Diencephalon (tissue), 1 donor: ENCODE measurements at places on chromosomes 16 and 17. TPM values are rescaled to one million over a fixed set of nuclear protein-coding genes. Genes with fewer than 3 reads are reported as not detected.

CASKIN1 gene
- total RNA-seq, result 41.3 TPM

LGALS9B gene
- total RNA-seq, result not detected

AOC3 gene
- total RNA-seq, result 0.46 TPM

PDIA2 gene
- 12.5 TPM for total RNA-seq

UMOD gene
- total RNA-seq, result 0.23 TPM
